T-helper 1 cell treated with Interleukin-12 subunit alpha and Interleukin-12 subunit beta and Interleukin-4 antibody, amounts not matched to agents 30 ng/mL and 1 ng/mL, for 36 hours (primary cell): ENCODE measurements at places on chromosomes 1 and 21. TPM values are rescaled to one million over a fixed set of nuclear protein-coding genes. Genes with fewer than 3 reads are reported as not detected.

UTS2 gene
- total RNA-seq = not detected in 2 replicates

OR10R2 gene
- total RNA-seq = not detected in 2 replicates

NUP210L gene
- 0.12 and 0.15 TPM in 2 replicates for total RNA-seq

PCAT6 gene
- 1.0 TPM in 1 of 2 replicates, not detected in the other for total RNA-seq

RNU1-3 gene
- 2,156 and 2,251 TPM in 2 replicates for total RNA-seq

CAMSAP2 gene
- total RNA-seq = 0.44 and 0.95 TPM in 2 replicates

MEGF6 gene
- total RNA-seq = 8.3 and 9.6 TPM in 2 replicates

PTGFR gene
- total RNA-seq = not detected in 2 replicates

HCRTR1 gene
- total RNA-seq = not detected in 2 replicates

CFAP74 gene
- total RNA-seq = not detected in 2 replicates

PUSL1 gene
- total RNA-seq = 19.2 and 20.6 TPM in 2 replicates

BACE2 gene
- total RNA-seq = 1.2 and 1.9 TPM in 2 replicates
